Stimulated activated CD8-positive, alpha-beta memory T cell treated with anti-CD3 and anti-CD28 coated beads, Interleukin-4, amount 100 ng/mL, for 4 hours (primary cell): ENCODE measurements at places on chromosomes 12 and 14.

DNA sequence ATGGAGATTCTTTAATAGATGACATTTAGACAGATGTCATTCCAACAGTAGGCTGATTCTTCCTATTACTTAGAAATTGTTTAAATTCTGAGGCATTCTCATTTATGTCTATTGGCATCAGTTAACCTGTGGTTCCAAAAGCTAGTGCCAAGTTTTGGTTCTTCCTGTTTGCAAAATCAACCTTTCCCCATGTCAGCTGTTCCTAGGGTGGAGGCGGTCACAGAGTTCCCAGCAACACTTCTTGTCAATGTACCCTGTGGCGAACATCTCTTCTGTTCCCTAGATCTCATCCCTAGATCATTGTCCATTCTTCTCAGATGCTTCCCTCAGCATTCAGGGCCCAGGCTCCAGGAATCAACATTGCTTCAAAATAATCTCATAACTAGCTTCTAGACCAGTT is 140.9 kb downstream of the PHLDA1 start:
- no peak for DNase-seq

DNA sequence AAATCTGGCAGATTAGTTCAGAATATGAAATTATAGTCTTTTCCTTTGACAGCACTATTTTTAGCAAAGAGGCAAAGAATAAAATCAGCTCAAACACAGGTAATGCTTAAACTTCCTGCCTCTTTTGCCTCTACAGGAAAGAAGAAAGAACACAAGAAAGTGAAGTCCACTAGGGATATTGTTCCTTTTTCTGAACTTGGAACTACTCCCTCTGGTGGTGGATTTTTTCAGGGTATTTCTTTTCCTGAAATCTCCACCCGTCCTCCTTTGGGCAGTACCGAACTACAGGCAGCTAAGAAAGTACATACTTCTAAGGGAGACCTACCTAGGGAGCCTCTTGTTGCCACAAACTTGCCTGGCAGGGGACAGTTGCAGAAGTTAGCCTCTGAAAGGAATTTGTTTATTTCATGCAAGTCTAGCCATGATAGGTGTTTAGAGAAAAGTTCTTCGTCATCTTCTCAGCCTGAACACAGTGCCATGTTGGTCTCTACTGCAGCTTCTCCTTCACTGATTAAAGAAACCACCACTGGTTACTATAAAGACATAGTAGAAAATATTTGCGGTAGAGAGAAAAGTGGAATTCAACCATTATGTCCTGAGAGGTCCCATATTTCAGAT is 17.4 kb downstream of the TMPO start:
- no peak for DNase-seq

- DNase-seq: no peak
Measured at GRCh38 chr12:94793191-94793595, 142.8 kb upstream of the TMCC3 start.

GRCh38 chr14:104090071-104090748 is 4.7 kb downstream of the ASPG start:
- no peak for DNase-seq

GRCh38 chr14:99033951-99034350 is 238.0 kb downstream of the BCL11B start:
- DNase-seq: no peak

DNA sequence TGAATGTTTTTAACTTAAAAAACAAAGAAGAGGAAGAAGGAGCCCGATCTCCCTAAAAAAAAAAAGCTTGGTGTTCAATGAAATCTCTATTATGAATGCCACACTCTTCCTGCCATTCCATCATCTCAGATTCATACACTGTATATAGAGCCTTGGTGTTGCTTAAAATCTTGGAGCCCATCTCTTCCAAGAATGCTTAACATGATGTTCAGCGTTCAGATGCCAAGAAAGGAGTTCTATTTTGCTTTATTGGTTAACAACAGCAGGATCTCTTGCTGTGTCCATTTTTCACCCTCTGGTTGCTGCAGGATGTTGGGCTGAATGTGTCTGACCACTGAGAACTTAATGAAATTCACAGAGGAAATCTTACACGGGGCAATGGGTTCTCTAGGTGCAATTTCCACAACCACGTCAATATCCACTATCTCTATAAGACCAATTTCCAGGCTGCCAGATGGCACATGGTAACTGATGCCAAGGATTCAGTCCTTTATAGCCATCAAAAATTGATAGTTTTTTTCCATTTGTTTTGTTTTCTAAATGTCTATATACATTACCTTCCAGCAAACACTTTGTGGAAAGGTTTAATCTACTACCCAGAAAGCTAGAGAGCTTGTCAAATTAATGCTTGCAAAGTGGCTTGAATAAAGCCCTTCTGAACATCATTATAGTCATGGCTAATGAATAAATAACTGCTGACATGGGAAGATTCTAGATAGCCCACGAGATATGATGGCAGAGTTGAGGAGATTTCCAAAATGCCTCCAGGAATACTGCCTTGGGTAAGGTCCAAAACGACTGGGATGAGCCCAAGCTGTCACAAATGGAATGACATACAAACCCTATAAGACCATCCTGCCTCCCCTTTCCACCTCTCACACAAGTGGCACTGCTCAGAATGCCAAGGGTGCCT is 26.5 kb downstream of the RERG start:
- DNase-seq: no peak

DNA sequence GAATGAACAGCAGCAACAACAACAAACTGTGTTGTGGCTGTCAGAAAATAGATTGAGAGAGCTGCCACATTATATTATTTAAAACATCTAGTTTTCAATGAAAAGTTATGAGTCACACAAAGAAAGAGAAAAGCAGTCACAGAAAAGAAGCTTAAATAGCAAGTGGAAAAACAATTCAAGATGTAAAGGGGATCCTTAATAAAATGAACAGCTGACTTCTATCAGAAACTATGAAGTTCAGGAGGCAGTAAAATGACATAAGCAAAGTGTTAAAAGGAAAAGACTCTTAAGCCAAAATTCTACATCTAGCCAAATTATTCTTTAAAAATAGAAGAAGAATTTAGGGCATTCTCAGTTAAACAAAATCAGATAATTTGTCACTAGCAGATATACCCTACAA is 5.6 kb downstream of the CLEC14A start:
- no peak for DNase-seq

DNA sequence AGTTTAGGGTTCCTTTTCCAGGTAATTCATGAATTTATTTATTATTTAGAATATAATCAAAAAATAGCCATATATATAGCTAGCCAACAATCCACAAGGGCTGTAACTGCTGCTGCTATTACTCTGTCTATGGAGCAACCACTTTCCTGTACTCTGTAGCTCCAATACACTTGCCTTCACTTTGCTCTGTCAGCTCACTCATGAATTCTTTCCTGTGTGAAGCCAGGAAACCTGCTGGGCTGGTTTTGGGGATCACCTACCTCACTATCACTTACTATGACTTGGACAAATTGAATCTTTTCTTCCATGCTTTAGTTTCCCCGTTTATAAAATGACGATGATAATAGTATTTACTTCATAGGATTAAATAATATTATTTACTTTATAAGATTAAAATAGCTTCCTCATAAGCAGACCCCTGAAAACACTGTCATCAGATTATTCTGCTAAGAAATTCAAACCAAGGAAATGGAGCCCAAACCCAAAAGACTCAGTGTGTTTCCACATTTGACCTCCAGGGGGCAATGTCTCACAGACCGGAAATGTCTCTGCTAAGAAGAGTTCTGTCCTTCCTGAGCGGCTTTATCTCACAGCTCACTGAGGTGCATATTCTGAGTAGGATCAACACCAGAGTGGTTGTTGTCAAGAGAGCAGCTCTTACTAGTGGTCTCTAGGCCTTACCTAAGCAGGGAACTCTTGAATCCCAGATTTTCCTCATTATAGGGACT is 457.1 kb downstream of the DAD1 start:
- no peak for DNase-seq

GRCh38 chr14:35369701-35370191 is 34.8 kb downstream of the NFKBIA start:
- no peak for DNase-seq

GRCh38 chr12:107207931-107208525 is 114.7 kb upstream of the CRY1 start:
- no peak for DNase-seq

DNA sequence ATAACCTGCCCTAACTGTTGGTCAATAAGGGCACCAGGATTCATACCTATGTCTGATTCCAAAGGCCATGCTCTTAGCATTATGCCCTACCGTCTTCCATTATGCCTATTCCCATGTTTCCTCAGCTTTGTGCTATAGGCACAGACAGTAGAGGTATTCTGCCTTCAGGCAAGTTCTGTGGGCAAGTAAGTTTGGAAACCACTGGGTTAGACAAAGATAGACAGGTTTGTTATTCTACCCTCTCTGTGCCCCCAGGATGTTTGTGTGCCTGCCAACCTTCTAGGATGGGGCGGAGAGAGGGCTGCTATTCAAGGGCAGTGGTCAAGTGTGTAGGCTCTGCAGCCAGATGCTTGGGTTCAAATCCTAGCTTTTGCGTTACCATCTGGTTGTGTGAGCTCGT is 4.6 kb downstream of the RAPGEF3 start:
- DNase-seq: no peak

GRCh38 chr12:132204063-132204792 is 60.0 kb downstream of the NOC4L start:
- DNase-seq: no peak

- no peak for DNase-seq
Measured at GRCh38 chr12:46670636-46671035, 155.2 kb downstream of the SLC38A4 start.

GRCh38 chr12:47785036-47785886 is 12.2 kb downstream of the SLC48A1 start:
- DNase-seq: no peak

DNA sequence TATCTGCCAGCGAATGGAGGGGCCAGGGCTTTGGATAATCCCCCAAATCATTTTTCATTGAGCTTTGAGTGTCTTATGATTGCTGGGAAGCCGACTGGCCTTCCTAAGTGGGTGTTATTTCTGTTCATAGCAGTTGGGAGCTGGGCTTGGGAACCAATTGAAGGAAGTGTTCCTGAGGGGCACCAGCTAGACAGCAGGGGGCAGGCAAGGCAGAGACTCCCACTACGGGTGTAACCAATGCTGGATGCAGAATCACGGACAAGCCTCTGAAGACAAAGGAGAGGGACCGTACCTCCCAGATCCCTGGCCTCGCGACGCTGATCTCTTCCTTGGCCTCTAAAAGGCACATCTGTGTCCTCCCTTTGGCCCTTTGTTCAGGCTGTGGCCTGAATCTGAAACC is 149.0 kb upstream of the PRMT8 start:
- DNase-seq: no peak

GRCh38 chr12:70177631-70178030 is 65.6 kb upstream of the CNOT2 start:
- no peak for DNase-seq

GRCh38 chr14:76446921-76447320 is 71.0 kb downstream of the ESRRB start:
- no peak for DNase-seq

DNA sequence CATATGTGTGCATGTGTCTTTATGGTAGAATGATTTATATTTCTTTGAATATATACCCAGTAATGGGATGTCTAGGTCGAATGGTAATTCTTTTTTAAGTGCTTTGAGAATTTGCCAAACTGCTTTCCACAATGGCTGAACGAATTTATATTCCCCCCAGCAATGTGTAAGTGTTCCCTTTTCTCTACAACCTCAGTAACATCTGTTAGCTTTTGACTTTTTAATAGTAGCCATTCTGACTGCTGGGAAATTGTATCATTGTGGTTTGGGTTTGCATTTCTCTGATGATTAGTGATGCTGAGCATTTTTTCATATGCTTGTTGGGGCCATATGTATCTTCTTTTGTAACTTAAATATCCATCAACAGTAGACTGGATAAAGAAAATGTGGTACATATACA is 9.4 kb downstream of the OR6C68 start:
- DNase-seq: no peak

DNA sequence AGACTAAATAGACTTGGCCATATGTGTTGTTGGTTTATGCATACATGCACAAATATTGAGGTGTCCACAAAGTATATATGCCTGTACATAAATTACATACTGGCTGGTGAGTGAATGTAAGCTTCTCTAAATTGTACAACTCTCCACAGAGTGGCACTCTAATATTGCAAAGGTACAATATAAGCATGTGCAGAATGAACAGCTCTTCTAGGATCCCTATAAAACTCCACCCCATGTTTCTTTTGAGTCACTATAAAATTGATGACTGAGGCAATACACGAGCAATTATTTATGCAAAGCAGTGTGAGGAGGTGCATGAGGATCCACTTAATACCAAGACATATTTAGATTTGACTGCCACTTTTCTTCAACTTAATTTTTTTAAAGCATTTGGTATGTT is 172.2 kb downstream of the NAV3 start:
- DNase-seq: no peak

GRCh38 chr12:26396402-26396801 is 201.0 kb downstream of the SSPN start:
- DNase-seq: no peak

GRCh38 chr12:111426344-111427185 is 20.8 kb downstream of the SH2B3 start:
- no peak for DNase-seq

- no peak for DNase-seq
Measured at GRCh38 chr12:8689681-8690080, 8.1 kb upstream of the RIMKLB start.

- DNase-seq: no peak
Measured at GRCh38 chr12:11798856-11799501, 149.5 kb downstream of the ETV6 start.

- no peak for DNase-seq
Measured at GRCh38 chr14:100313464-100314230, 7.4 kb upstream of the SLC25A29 start.

DNA sequence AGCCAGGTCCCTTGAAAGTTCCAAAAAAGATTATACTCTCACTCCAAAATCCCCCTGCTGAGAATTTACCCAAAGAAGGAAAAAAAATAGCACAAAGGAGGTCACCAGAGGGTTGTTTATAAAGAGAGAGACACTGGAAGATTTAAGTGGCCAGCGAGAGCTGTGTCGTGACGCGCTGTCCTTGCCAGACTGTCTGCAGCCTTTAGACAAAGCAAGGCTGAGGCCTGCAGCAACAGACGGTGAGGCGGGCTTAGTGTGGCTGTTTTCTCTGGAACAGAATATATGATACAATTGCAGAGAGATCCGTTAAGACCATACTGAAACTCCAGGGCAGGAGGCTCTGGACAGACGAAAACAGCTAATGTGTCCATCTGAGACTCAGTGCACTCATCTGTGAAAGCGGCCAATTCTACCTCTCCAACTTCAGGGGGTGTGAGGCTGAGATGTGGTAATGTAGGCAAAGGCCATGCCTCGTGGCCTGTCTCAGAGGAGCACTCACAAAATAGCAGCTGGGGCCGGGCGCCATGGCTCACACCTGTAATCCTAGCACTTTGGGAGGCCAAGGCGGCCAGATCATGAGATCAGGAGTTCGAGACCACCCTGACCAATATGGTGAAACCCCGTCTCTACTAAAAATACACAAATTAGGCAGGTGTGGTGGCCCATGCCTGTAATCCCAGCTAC is 36.2 kb downstream of the ANAPC7 start:
- no peak for DNase-seq

GRCh38 chr14:91163316-91163715 is 49.4 kb downstream of the DGLUCY start:
- DNase-seq: no peak

- no peak for DNase-seq
Measured at GRCh38 chr12:53942467-53942997, 3.9 kb downstream of the HOXC13 start.
